Adrenal gland (tissue), 19 donors: ENCODE measurements at places on chromosomes 5 and 9. TPM values are rescaled to one million over a fixed set of nuclear protein-coding genes. Genes with fewer than 3 reads are reported as not detected.
A peak's percentile ranks its signal among the peaks of the same experiment; 100 is the strongest.

GRCh38 chr5:154541553-154541952, 63.5 kb upstream of the HAND1 start:
- no peak overlapping the region for H3K4me3 ChIP-seq
- no peak overlapping the region for H3K27ac ChIP-seq
- H3K27me3 ChIP-seq, result peaks cover 5% of the 10 kb centered on the region
- no peaks in the 10 kb centered on the region for H3K4me1 ChIP-seq
- H3K36me3 ChIP-seq, result no peaks in the 10 kb centered on the region

GRCh38 chr5:117945258-117945657, 1043.1 kb downstream of the DTWD2 start:
- H3K27ac ChIP-seq, result no peak overlapping the region
- H3K4me3 ChIP-seq, result no peak overlapping the region
- H3K4me1 ChIP-seq, result no peaks in the 10 kb centered on the region
- H3K27me3 ChIP-seq, result no peaks in the 10 kb centered on the region
- DNase-seq, result no peak

- no peaks in the 10 kb centered on the region for H3K36me3 ChIP-seq
- no peak for DNase-seq
- H3K27me3 ChIP-seq, result no peaks in the 10 kb centered on the region
- no peak overlapping the region for H3K4me3 ChIP-seq
- no peak overlapping the region for H3K27ac ChIP-seq
These were observed 628.0 kb upstream of the CDH18 start for GRCh38 chr5:20615888-20616563.

Gene THBS4
- total RNA-seq, result 8.1 TPM

DNA sequence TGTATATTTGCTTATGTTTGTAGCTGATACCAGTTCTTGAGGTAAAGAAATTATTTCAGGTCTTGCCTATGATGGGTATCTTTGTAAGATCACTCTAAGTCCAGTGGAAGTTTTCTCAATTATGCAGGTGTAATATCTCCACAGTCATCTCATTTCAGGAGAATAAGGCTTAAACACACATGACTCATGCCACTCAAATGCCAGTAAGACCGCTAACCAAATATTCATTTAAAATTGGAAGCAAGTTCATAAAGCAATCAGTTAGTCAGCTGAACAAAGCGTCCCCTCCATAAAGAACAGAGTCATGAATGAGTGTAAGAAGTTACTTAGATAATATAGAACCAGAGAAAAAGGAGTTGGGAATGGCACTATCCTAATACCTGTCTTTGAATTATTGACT, 248.7 kb downstream of the LURAP1L start:
- DNase-seq, result no peak
- H3K36me3 ChIP-seq, result no peaks in the 10 kb centered on the region
- no peaks in the 10 kb centered on the region for H3K4me1 ChIP-seq
- H3K27me3 ChIP-seq, result peaks cover 5% of the 10 kb centered on the region

- DNase-seq, result no peak
- no peaks in the 10 kb centered on the region for H3K36me3 ChIP-seq
- no peaks in the 10 kb centered on the region for H3K4me1 ChIP-seq
- H3K27ac ChIP-seq, result no peak overlapping the region
These were observed 158.5 kb downstream of the TRPM3 start for GRCh38 chr9:70962761-70963440.

DNA sequence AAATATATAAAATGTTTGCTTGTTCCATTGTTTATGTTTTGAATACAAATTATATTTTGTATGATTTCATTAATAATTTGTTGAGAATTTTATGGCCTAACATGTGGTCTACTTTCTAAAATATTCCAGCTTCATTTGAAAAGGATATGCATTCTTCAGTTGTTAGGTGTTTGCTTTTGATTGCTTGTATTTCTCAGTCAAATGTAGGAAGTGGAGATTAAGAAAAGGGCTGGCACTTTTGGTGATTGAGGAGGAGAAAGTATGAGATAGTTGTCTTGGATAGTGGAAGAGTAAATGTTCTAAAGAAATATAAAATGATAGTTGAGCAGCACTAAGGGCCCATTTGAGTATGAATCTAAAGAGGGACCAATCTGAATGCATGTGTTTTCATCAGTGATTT, 23.1 kb downstream of the JAK2 start:
- no peak for DNase-seq
- H3K27ac ChIP-seq, result no peak overlapping the region
- H3K36me3 ChIP-seq, result no peaks in the 10 kb centered on the region
- no peaks in the 10 kb centered on the region for H3K27me3 ChIP-seq

- no peak overlapping the region for H3K4me3 ChIP-seq
- no peaks in the 10 kb centered on the region for H3K4me1 ChIP-seq
- DNase-seq, result no peak
- no peak overlapping the region for H3K27ac ChIP-seq
These were observed 99.8 kb downstream of the STRBP start for GRCh38 chr9:123168586-123168985.

DNA sequence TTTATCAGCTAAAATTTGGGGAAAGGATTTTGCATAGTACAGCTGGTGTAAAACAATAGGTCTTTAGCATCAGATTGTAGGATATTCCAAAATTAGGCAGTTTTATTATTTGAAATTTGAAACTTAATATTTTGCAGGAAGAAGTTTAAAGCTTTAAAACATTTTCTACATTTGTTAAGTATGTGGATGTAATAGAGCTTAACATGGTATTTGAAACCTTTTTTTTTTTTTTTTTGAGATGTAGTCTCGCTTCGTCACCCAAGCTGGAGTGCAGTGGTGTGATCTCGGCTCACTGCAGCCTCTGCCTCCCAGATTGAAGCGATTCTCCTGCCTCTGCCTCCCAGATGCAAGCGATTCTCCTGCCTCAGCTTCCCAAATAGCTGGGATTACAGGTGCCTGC, 2.9 kb downstream of the DENND4C start:
- H3K27ac ChIP-seq, result no peak overlapping the region
- H3K4me3 ChIP-seq, result no peak overlapping the region
- no peaks in the 10 kb centered on the region for H3K27me3 ChIP-seq
- peaks cover 30% of the 10 kb centered on the region for H3K4me1 ChIP-seq
- H3K36me3 ChIP-seq, result no peaks in the 10 kb centered on the region

- no peak overlapping the region for H3K27ac ChIP-seq
- H3K36me3 ChIP-seq, result no peaks in the 10 kb centered on the region
- H3K27me3 ChIP-seq, result no peaks in the 10 kb centered on the region
- no peaks in the 10 kb centered on the region for H3K4me1 ChIP-seq
These were observed 588.6 kb upstream of the MEF2C start for GRCh38 chr5:89471541-89471940.

Gene CEL
- 6.0 TPM for total RNA-seq

Gene OLFML2A
- 15.4 TPM for total RNA-seq

- no peaks in the 10 kb centered on the region for H3K36me3 ChIP-seq
- H3K4me1 ChIP-seq, result no peaks in the 10 kb centered on the region
- no peak overlapping the region for H3K4me3 ChIP-seq
- no peak overlapping the region for H3K27ac ChIP-seq
These were observed 102.1 kb upstream of the C9orf72 start for GRCh38 chr9:27675354-27675753.

GRCh38 chr9:129629251-129629820, 3.4 kb downstream of the NTMT1 start:
- H3K27me3 ChIP-seq, result no peaks in the 10 kb centered on the region
- peak overlapping the region; percentile 94 for H3K27ac ChIP-seq
- H3K36me3 ChIP-seq, result no peaks in the 10 kb centered on the region
- peak overlapping the region; percentile 0 for H3K4me3 ChIP-seq

DNA sequence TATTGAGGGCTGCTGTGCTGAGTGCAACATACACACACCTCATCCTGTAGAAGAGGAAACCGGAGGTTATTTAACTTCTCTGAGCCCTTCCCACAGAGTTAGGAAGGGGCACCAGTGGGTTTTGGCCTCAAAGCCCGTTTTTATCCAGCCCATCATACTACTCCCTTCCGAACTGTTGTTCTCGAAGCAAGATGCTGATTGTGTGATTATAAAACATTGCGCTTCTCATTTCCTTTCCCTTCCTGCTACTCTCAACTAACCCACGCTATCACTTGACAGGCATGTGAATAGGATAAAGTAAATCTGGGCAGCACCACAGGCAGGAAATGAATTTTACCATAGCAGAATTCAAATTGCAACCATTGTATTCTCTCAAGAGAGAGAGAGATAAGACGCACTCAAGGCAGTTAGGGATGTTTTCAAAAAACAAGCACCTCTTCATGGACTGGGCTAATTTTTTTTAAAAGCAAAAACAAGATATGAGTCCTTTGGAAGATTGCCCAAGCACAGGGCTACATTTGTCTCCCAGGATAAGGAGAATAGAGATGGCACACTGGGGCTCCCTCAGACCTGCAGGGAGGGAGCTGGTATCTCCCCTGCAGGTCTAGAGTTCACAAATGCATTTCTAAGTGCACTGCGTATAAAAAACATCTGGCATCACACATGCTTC, 52.6 kb downstream of the GNA14 start:
- no peaks in the 10 kb centered on the region for H3K4me1 ChIP-seq
- no peak overlapping the region for H3K4me3 ChIP-seq
- no peak for DNase-seq
- no peaks in the 10 kb centered on the region for H3K36me3 ChIP-seq
- no peaks in the 10 kb centered on the region for H3K27me3 ChIP-seq

- no peak overlapping the region for H3K27ac ChIP-seq
- no peak overlapping the region for H3K4me3 ChIP-seq
- no peaks in the 10 kb centered on the region for H3K27me3 ChIP-seq
- DNase-seq, result no peak
- H3K4me1 ChIP-seq, result peaks cover 3% of the 10 kb centered on the region
These were observed 8.9 kb downstream of the LARS1 start for GRCh38 chr5:146173597-146173996.

Gene NFIL3
- total RNA-seq, result 8.7 TPM

Gene MELK
- total RNA-seq, result 0.55 TPM

DNA sequence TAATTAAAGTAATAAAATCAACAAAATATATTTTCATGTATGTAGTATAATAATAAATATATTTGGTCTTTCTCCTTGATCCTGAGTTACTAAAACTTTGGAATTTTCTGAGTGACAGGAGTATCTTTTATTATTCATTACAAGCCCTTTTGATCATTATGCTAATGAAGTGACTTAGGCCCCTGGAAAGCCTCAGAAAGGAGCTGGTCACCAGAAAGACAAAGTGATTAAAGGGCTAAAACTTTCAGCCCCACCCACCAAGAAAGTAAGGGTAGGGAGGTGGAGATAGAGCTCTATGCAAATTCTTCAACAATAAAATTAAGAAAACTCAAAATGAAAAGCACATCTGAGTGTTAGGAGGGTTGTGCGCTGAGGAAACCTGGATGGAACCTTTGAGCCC, 27.5 kb downstream of the UBQLN1 start:
- no peaks in the 10 kb centered on the region for H3K27me3 ChIP-seq
- peaks cover 12% of the 10 kb centered on the region for H3K4me1 ChIP-seq
- H3K4me3 ChIP-seq, result no peak overlapping the region
- no peak overlapping the region for H3K27ac ChIP-seq
- no peak for DNase-seq

DNA sequence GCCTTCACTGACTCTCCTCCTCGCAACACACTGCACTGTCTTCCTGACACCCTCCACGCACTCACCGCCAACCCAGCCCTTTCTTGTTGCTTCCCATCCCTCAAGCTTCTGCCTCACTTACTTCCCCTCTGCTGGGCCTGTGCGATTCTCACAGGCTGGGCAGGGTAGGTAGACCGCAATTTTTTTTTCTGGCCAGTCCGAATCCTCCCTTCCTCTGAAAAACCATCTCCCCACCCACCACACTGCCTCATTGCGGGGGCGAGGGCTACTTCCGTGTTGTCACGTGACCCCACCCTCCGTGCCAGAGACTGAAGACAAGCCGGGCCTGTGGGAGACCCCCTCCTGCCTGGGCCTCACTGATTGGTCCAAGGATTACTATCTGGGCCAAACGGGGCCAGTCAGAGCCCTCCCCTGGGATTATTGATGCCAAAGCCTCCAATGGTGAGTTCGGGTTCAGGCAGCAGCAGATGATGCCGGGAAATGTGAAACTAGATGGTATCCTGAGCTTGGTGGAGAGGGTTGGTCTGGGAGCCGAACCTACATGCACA, 73.1 kb downstream of the STK10 start:
- no peaks in the 10 kb centered on the region for H3K27me3 ChIP-seq
- H3K36me3 ChIP-seq, result no peaks in the 10 kb centered on the region
- H3K27ac ChIP-seq, result no peak overlapping the region
- peak; percentile 75 for DNase-seq
- no peak overlapping the region for H3K4me3 ChIP-seq

DNA sequence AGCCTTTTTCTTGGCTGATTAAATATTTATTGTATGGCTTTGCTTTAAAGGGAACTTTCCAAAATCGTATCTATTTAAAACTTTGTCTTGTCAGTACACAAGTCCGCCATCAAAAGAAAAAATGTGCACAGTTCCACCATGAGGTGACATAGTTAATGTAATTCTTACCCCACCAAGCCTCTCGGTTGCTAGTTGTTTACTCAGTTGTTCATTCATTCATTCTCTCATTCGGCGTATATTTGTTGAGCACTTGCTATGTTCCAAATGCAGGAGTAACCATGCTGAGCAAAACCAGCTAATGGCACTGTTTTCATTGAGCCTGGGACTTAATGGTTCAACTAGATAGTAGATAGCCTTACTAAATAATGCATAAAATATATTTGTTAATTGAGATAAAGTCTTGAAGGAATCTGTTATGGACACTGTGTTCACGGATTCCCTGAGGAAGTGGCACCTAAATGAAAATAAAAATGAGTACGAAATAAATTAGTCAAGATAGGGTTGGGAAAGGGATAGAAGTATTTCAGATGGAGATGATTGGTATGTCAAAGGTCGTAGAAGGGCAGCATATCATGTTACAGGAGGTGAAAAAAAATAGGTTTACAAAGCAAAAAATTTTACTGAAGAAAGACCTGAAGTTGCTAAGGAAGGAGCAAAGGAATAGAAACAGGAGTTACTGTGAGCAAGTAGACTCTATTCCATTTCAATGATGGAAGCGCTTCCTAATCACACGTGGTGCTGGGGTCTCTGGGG, 1.5 kb downstream of the DCAF10 start:
- no peak for DNase-seq
- H3K27me3 ChIP-seq, result no peaks in the 10 kb centered on the region
- H3K4me1 ChIP-seq, result peaks cover 30% of the 10 kb centered on the region
- H3K36me3 ChIP-seq, result no peaks in the 10 kb centered on the region
- no peak overlapping the region for H3K27ac ChIP-seq

DNA sequence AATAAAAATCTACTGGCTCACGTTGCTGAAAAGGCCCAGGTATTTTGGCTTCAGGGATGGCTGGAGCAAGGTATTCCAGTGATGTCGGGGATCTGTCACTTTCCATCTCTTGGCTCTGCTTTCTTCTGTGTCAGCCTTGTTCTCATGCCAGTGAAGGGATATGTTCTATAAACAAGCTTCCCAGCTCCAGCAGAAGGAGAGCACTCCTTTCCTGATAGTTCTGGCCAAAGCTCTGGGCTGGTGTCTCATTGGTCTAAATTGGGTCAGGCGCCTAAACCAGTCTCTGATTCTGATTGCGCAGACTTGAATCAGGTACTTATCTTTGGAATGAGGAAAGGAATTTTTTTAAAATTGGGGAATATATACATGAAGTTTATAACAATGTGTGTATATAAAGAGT, 5.1 kb downstream of the SNX30 start:
- no peaks in the 10 kb centered on the region for H3K4me1 ChIP-seq
- H3K27ac ChIP-seq, result no peak overlapping the region
- no peaks in the 10 kb centered on the region for H3K36me3 ChIP-seq
- no peak for DNase-seq
- H3K4me3 ChIP-seq, result no peak overlapping the region
- H3K27me3 ChIP-seq, result no peaks in the 10 kb centered on the region

Gene SNX30
- total RNA-seq, result 9.2 TPM

Gene ADRB2
- total RNA-seq, result 0.83 TPM

GRCh38 chr5:14660833-14661232, 3.7 kb upstream of the OTULIN start:
- H3K27ac ChIP-seq, result peak overlapping the region; percentile 37
- no peak overlapping the region for H3K4me3 ChIP-seq
- H3K36me3 ChIP-seq, result no peaks in the 10 kb centered on the region
- H3K27me3 ChIP-seq, result no peaks in the 10 kb centered on the region
- DNase-seq, result no peak
